ENCODE measurements at places on chromosomes 1 and 21. TPM values are rescaled to one million over a fixed set of nuclear protein-coding genes. Genes with fewer than 3 reads are reported as not detected.

GRCh38 chr1:220011620-220012019, 34.7 kb downstream of the EPRS1 start:
- H3K4me1 ChIP-seq: no peaks in the 10 kb centered on the region
- no peaks in the 10 kb centered on the region for H3K36me3 ChIP-seq
- H3K27ac ChIP-seq: no peak overlapping the region
- no peak for DNase-seq
- H3K27me3 ChIP-seq: no peaks in the 10 kb centered on the region
- H3K4me3 ChIP-seq: no peak overlapping the region

AQP10 gene
- not detected for total RNA-seq

TRAF5 gene
- 21.8 TPM for total RNA-seq

GRCh38 chr1:32870615-32871363, at the start of gene FNDC5:
TSS of gene FNDC5 (minus strand) at chr1:32870912.
- H3K27me3 ChIP-seq: no peaks in the 10 kb centered on the region
- H3K4me1 ChIP-seq: peaks cover 3% of the 10 kb centered on the region
- DNase-seq: no peak
- H3K27ac ChIP-seq: no peak within 1 kb of the TSS
- peak within 1 kb of the TSS; percentile 46 for H3K4me3 ChIP-seq

GRCh38 chr1:4224684-4225467, 324.8 kb upstream of the C1orf174 start:
- H3K36me3 ChIP-seq: no peaks in the 10 kb centered on the region
- no peak overlapping the region for H3K27ac ChIP-seq
- DNase-seq: no peak
- H3K4me1 ChIP-seq: no peaks in the 10 kb centered on the region
- H3K4me3 ChIP-seq: no peak overlapping the region

GRCh38 chr1:202154766-202155477, 5.5 kb downstream of the PTPN7 start:
- DNase-seq: no peak
- no peaks in the 10 kb centered on the region for H3K27me3 ChIP-seq
- H3K27ac ChIP-seq: no peak overlapping the region

- H3K27me3 ChIP-seq: no peaks in the 10 kb centered on the region
- DNase-seq: no peak
- peaks cover 10% of the 10 kb centered on the region for H3K4me1 ChIP-seq
- H3K4me3 ChIP-seq: no peak overlapping the region
- peak overlapping the region; percentile 32 for H3K27ac ChIP-seq
Measured at GRCh38 chr21:44952116-44952928, 12.5 kb downstream of the SLX9 start.

IL10 gene
- 4.3 TPM for total RNA-seq

SLFNL1 gene
- 0.29 TPM for total RNA-seq

DNA sequence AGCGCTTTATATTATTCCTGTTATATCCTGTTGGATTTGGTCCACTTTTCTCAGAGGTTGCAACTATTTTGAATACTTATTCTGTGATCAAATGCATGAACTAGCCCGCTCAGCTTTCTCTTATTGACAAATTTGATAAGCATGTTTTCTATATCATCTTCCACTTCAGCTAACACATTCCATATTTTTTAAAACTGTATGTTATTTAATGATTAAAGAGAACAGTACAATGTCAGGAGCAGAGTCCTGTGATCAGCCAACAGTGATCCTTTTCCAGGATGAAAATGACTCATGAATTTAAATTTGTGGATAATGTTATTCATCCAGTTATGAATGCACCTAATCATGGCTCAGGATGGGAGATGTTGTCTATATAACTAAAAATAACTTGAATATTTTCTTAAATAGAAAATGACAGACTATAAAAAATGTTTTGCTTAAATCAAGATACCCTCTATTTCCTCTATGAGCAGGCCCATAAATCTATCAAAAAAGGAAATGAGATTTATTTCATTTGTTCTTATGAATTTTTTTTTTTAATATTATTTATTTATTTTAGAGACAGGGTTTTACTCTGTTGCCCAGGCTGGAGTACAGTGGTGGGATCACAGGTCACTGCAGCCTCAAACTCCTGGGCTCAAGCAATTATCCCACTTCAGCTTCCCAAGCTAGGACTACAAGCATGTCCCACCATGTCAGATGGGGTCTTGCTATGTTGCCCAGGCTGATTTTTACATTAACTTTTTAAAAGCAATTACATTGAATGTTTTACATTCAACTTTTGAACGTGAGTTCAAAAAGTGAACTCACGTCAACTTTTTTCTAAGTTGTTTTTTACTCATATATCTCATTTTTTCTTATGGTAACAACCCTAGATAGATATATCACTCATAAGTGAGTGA, 12.5 kb downstream of the BPNT1 start:
- H3K4me3 ChIP-seq: no peak overlapping the region
- no peak overlapping the region for H3K27ac ChIP-seq
- no peaks in the 10 kb centered on the region for H3K4me1 ChIP-seq
- DNase-seq: no peak

CRYAA gene
- total RNA-seq: not detected

GRCh38 chr1:232101231-232101630, 474.6 kb downstream of the DISC1 start:
- no peaks in the 10 kb centered on the region for H3K27me3 ChIP-seq
- H3K4me3 ChIP-seq: no peak overlapping the region
- no peak overlapping the region for H3K27ac ChIP-seq
- H3K4me1 ChIP-seq: no peaks in the 10 kb centered on the region

GRCh38 chr1:29327223-29327935, 91.1 kb downstream of the PTPRU start:
- H3K4me1 ChIP-seq: no peaks in the 10 kb centered on the region
- H3K27ac ChIP-seq: no peak overlapping the region
- no peaks in the 10 kb centered on the region for H3K27me3 ChIP-seq
- no peaks in the 10 kb centered on the region for H3K36me3 ChIP-seq

Measured in breast epithelium (tissue), 4 donors.